CD4-positive, alpha-beta T cell treated with Interleukin-10 for 1 hour (primary cell): ENCODE measurements at places on chromosomes 3 and 15.

DNA sequence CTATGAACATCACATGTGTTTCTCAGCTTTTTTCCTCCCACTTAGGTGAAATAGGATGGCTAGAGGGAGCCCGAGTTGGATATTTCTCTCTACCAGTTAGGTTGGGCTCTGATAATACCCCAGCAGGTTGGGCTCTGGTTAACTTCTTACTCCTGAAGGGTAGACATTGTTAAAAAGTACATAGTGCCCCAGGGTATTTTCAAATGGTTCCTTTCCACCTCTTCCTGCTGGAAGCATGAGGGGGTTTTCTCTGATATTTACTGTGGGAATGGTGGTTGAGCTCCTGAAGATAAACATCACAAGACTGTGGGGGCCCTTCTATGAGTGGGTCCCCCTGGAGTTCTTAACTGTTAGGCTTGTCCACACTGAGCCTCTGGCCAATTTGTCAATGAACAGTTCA, 36.1 kb upstream of the SPESP1 start:
- no peak for DNase-seq

DNA sequence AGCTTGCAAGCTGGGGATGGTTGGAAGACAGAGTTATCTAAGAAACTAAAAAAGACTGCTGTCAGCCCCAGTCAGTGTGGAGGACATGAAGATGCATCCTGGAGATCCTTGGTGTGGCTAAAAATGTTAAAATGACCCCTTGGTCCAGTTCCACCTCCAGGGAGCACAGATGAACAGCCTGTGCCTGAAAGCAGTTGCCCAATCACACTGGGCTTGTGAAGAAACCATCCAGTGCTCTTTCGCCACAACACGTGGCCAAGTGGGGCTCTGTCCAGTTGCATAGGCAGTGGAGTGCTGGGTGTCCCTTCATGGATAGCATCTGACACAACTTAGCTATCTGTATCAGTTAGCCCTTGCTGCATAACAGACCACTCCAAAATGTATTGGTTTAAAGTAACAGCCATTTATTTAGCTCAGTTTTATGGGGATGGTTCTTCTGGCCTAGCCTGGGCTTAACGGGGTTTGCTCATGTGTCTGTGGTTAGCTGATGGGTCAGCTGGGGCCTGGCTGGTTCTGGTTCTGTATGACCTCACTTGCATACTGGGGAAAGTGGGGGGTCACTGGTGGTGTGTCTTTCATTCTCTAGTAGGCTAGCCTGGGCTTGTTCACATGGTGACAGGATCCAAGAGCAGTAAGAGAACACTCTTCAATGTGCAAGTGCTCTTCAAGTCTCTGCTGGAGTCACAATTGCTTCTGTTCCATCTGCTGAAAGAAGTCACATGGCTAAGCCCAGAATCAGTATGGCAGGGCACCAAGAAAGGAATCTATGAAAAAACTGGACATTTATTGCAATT, 226.2 kb downstream of the PDCD6IP start:
- no peak for DNase-seq

DNA sequence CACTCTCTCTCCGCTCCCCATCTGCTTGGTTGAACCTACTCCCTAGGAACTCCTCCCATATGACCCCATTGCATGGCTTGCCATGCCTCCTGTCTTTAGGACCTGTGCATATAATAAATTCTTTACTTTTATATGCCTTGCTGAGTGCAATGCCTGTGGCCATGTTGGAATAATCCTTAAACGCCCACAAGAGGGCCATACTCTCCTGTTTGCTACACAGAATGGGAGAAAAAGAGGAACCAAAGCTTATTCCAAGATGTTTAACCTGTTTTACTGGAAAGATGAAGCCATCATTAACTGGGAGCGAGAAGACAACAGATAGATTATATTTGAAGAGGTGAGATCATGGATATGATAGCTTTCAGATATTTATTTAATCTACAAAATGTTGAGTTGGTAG, 1097.8 kb downstream of the NAALADL2 start:
- DNase-seq = no peak

DNA sequence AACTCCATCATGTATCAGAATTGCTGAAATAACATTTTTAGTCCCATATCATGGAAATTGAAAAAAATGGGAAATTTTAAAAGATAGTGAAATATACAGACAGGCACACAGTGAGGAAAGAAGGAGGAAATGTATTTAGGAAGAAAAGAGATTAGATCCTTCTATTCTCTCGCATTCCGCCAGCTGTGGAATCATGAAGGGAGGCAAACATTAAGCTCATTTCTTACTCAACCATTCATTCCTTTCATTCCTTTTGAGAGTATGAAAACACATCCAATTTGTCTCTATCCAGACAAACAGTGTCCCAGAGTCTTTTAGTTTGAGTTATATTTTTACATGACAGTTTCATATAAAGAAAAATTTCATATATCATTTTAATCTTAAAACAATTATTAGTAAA, 52.5 kb upstream of the KCNMB2 start:
- no peak for DNase-seq

DNA sequence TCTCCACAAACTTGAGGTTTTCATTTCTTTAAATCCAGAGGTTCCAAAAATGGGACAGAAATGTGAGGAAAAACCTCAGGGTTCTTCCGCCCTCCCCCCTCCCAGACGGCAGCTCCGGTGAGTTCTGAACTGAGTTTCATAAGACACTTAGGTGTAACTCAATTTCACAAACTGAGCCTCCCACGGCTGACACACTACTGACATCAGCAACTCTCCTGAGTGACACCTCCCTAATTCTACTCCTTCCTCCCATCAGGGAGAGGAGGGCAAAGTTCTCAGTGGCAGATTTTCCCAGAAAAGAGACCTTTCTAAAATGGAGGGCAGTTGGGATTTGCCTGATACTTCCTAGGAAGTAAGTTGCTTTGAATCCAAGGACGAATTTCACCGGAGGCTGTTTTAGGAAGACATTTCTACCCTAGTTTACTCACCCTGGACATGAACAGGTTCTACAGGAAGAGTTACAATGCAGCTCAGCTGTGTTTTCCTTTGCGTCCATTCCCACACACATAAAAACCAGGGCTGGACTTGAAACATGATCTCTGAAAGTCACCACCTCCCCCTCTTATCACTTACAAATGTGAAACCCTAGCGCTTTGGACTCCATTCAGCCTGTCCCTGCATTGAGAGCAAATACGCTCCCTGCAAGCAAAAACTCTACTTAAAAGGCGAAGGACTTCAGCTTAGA, 78.1 kb upstream of the LMOD3 start:
- DNase-seq = peak; percentile 47

GRCh38 chr15:95511671-95512070, 818.8 kb upstream of the NR2F2 start:
- no peak for DNase-seq

- no peak for DNase-seq
Measured at GRCh38 chr15:28903555-28903954, 17.8 kb downstream of the APBA2 start.

DNA sequence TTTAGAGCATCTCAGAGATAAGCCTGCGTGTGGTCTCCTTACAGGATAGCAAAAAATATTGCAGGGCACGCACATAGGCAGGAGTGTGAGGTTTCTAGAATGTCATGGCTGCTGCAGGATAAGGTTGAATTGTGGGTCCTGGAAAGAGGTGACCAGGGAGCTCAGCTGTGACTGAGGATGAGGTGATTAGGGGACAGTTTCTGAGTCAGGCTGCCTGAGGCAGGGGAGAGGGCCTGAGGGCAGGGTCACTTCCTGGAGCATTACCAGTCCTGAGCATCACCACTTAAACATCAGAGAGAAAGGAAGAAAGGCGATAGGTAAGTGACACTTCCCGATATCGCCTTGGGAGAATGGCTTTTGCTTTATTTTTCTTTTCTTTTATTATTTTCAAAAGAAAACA, 813.8 kb downstream of the TUSC7 start:
- DNase-seq = no peak

DNA sequence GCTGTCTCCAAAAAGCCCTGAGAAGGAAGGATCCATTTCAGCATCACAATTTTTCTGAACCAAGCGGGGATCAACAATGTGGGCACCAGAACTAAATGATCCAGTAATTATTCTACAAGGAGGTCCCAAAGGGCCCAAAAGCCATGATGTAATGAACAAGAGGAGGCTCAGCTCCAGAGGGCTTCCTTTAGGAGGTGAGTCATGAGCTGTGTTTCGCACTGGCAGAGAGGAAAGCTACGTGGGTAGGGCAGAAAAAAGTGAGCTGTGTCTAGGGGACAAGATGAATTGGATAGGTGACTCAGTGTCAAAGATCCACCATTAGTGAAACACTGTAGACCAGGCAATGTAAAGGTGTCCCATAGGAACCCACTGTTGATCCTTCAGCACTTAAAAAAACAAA, 113.4 kb downstream of the RORA start:
- no peak for DNase-seq

GRCh38 chr3:178206521-178206920, 329.7 kb upstream of the KCNMB2 start:
- no peak for DNase-seq

DNA sequence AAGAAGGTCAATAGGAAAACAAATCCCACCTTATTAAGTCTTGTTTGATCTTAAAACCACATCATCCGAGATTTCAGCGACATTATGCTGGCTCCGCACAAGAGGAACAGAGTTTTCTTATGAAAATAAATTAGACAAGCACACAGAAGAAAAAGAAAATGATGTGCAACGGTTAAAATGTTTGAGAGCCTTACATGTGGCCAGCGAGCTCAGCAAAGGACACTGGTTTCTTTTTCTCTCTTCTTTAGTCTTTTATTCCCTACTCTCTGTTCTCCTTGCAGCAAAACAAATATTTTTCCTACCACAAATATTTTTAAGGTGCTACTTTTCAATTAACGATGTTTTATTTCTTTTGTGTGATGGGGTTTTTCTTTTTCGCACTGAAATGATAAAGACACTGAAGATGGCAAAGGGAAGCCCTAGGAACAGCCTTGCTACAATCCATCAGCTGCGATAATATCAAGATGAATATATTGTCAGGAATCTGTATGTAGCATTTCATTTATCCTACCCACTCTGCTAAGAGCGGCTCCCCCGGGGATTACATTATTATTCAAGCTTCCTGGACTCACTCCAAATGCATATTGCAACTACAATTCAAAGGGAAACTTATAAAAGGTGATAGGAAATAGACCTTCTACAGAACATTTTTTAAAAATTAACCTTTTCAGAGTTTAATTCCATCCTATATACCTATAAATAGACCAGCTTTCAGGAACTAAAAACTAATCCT, 72.9 kb downstream of the ANXA2 start:
- no peak for DNase-seq

- no peak for DNase-seq
Measured at GRCh38 chr3:179933080-179933479, 103.7 kb downstream of the PEX5L start.

DNA sequence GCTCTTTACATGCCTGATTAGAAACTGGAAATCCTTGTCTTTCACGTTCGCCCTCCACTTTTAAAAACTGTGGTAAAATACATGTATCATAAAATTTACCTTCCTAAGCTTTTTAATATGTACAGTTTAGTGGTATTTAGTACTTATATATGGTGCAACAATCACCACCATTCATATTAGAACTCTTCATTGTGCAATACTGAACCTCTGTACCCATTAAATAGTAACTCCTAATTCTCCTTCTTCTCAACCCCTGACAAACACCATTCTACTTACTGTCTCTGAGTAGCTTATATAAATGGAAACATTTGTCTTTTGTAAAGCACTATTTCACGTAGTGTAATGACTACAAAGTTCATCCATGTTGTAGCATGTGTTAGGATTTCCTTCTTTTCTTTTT, 28.2 kb downstream of the GRM2 start:
- DNase-seq = no peak

GRCh38 chr15:100693451-100693850, 91.1 kb downstream of the ASB7 start:
- no peak for DNase-seq

- DNase-seq = no peak
Measured at GRCh38 chr3:31952205-31952604, 28.9 kb downstream of the OSBPL10 start.

GRCh38 chr3:171135549-171135948, 109.0 kb upstream of the SLC2A2 start:
- DNase-seq = no peak

GRCh38 chr3:184172681-184173373, 1.8 kb upstream of the AP2M1 start:
- DNase-seq = no peak

DNA sequence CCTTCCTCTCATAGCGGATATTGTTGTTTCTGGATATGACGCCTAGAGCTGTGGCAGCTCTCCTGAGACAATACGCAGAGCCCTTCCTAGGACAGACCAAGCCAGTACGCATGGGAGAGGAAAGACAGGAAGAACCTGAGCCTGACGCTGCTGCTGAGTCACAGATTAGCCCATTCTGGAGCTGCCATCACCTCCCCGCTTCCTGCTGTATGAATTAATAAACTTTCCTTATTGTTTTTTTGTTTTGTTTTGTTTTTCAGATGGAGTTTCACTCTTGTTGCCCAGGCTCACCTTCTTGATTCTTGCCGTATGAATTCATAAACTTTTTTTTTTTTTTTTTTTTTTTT, 67.0 kb downstream of the PPCDC start:
- DNase-seq = no peak

GRCh38 chr15:75449585-75450306, 1.7 kb downstream of the SIN3A start:
- DNase-seq = no peak

- no peak for DNase-seq
Measured at GRCh38 chr3:34229876-34230275, 431.4 kb downstream of the PDCD6IP start.

- DNase-seq = no peak
Measured at GRCh38 chr3:121800906-121801305, 34.0 kb downstream of the IQCB1 start.

- DNase-seq = no peak
Measured at GRCh38 chr15:60392986-60393790, 4.6 kb downstream of the ANXA2 start.

- no peak for DNase-seq
Measured at GRCh38 chr3:82144811-82145210, 383.4 kb upstream of the GBE1 start.

GRCh38 chr3:2452249-2452648, 353.6 kb downstream of the CNTN4 start:
- no peak for DNase-seq

DNA sequence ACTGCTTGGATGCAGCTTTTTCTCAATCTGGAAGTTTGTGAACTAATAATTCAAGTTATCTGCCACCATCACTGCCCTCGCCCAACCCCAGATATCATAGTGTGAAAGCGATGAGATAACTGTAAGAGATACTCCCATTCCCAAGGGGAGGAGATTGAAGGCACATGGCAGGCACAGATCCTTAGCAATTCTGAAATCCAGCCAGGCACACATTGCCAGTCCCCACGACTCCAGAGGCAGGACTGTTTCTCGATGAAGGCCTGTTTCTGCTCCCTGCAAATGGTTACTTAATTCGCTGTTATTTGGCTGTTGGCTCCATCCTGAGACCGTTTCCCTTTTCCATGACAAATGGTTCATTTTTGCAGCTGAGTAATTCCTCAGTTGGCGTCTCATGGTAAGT, 63.2 kb upstream of the NEDD4 start:
- DNase-seq = no peak

- no peak for DNase-seq
Measured at GRCh38 chr15:27353856-27354255, 382.9 kb downstream of the GABRG3 start.

DNA sequence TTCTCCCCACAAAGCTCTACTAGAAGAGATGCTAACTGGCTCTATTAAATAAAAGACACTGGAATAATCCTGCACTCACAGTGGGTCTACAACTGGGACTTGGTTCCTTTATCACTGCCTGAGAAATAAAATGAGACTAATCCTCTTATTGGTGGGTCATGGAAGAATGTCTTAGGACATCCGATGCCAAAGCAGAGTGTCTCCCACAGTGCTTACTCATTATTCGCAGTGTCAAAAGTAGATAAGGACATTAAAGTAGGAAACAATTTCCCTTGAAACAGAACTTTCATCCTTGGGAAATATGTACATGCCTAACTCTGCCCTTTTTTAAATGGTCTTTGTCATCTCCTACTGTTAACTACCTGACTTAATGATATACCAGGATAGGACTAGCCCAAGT, 71.5 kb downstream of the GSK3B start:
- DNase-seq = no peak
